Fibroblast of the aortic adventitia (primary cell): ENCODE measurements at places on chromosomes 6 and 20. TPM values are rescaled to one million over a fixed set of nuclear protein-coding genes. Genes with fewer than 3 reads are reported as not detected.

GRCh38 chr6:137903933-137904821 is 37.1 kb downstream of the TNFAIP3 start:
- peak; percentile 80 for DNase-seq

DNA sequence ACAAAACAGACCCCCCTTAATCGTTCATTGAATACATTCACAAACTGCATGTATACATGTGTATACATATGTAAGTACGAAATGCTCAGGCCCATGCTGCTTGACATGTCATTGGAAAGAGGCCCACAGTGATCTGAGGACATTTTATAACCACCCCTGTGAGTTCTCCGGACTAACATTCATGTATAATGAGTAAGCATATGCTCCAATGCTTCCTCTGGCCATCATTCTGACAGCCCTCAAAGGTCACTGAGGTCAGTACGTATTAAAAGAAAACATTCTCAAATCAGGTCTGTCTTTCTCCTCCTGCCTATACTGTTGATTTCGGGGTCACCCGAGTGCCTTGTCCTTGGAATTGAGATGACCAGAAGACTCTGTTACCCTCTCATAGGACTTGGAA is 54.9 kb downstream of the TENT5A start:
- DNase-seq: peak; percentile 41

FILIP1 gene
- total RNA-seq: 0.45 and 5.5 TPM in 2 replicates

- DNase-seq: peak; percentile 36
Measured at GRCh38 chr20:1505361-1505760, 14.1 kb upstream of the SIRPB2 start.

TRAPPC3L gene
- total RNA-seq: 0.45 TPM in 1 of 2 replicates, not detected in the other

DNA sequence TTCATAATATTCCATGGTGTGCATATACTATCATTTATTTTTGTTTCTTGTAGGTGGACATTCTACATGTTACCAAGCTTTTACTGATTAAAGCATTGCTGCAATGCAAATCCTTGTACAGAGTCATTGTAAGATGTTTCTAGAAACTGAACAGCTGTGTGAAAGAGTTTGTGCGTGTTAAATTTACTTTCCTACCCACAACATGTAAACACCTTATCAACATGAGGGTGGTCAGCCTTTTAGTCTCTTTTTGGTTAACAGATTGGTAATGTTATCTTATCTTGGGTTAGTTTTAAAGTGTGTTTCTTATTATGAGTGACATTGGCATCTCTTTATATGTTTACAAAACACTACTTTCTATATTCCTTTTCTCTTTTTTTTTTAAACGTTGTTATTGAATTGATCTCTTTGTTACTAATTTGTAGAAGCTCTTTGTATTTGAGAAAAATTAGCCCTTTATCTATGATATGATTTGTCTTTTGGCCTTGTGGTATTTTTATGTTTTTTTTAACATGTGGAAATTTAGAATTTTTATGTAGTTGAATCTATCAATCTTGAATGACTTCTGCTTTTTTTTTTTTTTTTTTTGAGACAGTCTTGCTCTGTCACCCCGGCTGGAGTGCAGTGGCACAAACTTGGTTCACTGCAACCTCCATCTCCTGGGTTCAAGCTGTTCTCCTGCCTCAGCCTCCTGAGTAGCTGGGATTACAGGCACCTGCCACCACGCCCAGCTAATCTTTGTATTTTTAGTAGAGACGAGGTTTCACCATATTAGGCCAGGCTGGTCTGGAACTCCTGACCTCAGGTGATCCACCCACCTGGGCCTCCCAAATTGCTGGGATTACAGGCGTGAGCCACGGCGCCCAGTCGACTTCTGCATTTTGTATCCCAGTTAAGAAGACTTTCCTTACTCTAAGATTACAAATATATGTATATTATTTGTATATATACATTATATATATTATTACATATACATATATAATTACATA is 112.1 kb downstream of the TCP11 start:
- DNase-seq: no peak

CRISP2 gene
- not detected in 2 replicates for total RNA-seq

GGTLC1 gene
- total RNA-seq: not detected in 2 replicates

DNA sequence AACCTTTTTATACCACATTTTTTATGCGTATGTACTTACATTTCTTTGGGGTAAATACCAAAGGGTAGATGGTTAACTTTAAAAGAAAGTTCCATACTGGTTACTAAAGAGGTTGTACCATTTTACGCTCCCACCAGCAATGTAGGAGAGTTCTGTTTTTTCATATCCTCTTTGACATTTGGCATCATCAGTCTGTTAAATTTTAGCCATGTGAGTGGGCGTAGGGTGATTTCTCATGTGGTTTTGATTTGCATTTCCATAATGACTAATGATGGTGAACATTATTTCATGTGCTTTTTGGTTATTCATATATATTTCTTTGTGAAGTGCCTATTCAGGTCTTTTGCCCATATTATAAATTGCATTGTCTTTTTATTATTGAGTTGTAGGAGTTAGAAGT is 194.2 kb downstream of the PRL start:
- DNase-seq: peak; percentile 4

ZBTB12 gene
- 3.3 and 3.8 TPM in 2 replicates for total RNA-seq

CEP250 gene
- 22.0 and 66.7 TPM in 2 replicates for total RNA-seq

RCAN2 gene
- total RNA-seq: 8.0 and 14.9 TPM in 2 replicates

DNA sequence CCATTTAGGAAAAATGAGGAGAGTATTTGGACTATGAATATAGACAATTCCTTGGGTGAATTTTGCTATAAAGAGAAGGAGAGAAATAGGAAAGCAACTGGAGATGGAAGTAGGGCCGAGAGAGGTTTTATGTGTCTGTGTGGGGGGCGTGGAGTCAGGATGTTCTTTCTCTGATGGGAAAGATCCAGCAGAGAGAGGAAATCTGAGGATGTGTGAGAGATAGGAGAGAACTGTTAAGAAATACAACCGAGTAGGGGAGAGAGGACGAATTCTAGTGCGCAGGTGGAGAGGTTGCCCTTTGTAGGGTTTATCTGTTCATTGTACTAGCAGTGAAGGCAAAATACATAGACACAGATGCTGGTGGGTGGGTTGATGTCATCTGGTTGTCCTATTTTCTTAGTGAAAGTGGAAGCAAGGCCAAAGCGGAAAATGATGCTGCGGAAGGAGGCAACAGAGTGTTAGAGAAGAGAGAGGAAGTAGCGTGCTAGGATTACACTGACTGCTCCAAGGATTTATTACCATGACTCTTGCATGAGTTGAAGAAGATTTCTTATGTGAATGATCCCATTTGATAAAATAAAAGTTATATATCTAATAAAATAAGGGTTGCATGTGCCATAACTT is 57.7 kb downstream of the CLVS2 start:
- DNase-seq: no peak

HDGFL1 gene
- total RNA-seq: not detected in 2 replicates

GRCh38 chr6:36867471-36868224 is 7.0 kb downstream of the PPIL1 start:
- no peak for DNase-seq

PSMG4 gene
- total RNA-seq: 11.9 and 15.4 TPM in 2 replicates

DNA sequence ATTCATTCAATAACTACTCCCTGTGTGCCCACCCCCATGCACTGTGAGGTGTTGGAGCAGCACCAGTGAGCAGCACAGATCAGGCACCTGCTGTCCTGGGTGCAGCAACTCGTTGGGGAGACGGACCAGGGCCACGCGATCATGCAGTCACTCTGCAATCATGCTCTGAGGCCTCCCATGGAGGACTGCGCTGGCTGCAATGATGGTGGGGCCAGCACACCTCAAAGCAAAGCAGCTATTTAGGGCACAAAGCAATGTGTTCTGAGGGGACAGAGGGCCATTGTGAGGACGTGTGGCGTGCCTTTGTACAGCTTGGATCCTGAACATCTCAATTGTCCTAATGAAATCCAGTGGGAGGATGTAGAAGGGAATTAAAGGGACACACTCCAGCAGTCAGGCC is 41.0 kb upstream of the MPC1 start:
- no peak for DNase-seq

GRCh38 chr6:107493158-107494057 is 3.5 kb downstream of the SOBP start:
- peak; percentile 61 for DNase-seq

- peak; percentile 49 for DNase-seq
Measured at GRCh38 chr6:149636124-149636523, 12.4 kb downstream of the KATNA1 start.

DNA sequence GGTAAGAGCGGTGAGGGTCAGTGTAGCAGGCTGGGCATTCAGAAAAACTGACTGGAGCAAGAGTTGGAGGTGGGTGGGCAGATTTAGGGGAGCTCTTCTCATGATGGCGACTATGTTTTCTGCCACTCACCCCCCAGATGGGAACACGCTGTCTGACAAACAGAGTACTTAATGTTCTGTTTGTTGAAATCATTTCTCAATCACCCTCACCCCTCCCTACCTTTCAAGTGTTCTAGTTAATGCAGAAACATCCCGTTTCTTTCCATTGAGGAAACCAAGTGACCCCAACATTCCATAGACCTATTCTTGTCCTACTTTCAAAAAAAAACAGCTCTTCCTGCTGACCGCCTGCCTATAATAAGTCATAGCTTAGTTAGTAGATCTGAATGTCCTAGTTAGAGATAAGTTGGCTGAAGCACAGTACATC is 132.5 kb upstream of the NEDD9 start:
- DNase-seq: no peak

DNA sequence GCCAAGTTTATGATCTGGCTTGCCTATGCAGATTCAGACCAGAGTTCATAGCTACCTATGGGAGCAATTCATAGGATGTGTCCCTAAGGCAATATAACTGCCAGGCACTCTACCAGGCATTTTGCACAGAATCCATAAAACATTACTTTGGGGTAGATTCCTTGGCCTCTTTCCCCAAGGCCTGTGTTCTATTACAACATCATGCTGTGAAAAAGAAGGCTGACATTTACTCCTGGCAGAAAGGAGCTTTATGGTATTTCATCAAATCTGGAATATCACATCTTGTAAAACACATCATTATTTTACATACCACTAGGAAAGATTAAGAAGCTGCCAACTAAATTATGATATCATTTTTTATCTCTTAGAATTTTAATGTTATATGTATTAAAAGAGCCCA is 287.0 kb upstream of the MARCKS start:
- peak; percentile 77 for DNase-seq

- no peak for DNase-seq
Measured at GRCh38 chr6:35213298-35213791, 411 bp upstream of the SCUBE3 start.

DNA sequence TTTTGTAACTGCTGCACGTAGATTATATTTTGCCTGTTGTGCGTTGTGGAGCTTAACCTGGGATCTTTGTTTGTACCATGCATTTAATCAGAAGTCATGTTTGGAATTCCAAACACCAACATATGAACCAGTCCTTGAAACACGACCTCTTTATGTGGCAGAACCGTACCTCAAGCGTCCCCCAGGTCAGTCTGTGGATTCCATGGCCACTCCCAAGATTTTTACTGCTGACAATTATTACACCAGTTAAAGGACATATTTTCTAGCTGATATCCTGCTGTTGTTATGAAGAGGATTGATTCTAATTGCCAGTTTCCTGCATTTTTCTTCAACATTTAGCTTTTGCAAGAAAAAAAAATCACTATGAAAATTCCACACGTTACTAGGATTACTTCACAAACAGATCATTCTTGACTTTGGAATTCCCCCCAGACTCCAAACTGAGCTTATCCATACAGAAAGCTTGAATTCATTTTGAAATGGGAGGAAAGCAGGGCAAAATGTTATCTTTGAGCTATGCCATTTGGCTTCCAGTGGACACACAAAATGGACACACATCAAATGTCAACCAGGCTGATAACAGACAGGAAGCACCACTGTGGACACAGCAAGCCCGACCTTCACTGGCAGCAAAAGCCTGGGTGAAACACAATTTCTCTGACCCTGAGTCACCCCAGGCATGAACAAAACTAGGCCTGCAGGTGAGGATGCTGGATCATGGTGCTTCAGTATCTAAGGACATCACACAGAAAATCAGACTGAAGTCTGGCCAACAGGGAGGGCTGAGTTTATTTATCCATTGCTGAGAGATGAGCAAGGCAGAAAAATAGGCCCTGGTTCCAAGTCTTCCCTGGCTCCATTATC is 542.9 kb upstream of the JAG1 start:
- DNase-seq: peak; percentile 91

GRCh38 chr20:37989601-37990295 is 43.5 kb downstream of the TTI1 start:
- no peak for DNase-seq

DNA sequence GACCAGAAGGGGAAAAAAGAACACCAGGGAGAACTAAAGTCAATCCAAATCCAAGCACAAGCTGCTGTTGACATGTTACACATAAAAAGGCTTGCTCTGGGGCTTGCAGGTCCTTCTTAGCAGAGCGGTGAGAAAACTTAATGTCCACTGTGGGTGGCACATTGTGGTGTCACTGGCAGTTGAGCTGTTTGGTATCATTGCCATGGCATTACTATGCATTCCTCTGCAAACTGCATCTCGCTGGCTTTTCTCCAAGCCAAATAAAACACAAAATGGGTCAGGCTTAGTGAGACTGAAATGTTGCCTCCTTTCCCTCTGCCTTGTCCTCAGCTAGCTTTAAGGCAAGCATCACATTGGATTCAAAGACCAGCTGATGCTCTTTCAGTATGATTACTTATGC is 40.9 kb downstream of the LY86 start:
- DNase-seq: no peak

DNA sequence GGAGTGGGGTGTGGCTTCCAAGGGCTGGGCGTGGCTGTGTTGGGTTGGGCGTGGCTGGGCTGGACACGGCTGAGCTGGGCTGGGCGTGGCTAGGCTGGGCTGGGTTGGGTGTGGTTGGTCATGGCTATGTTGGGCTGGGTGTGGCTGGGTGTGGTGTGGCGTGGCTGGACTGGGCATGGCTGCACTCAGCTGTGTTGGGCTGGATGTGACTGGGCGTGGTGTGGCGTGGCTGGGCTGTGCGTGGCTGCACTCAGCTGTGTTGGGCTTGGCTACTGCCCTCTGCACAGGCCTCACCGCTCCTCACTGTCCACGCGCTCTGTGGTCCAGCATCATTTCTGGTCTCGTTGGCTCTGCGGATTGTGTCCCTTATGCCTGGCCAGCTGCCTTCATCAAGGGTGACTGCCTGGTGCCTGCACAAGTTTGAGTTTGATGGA is 43.5 kb upstream of the SLCO4A1 start:
- no peak for DNase-seq

- DNase-seq: no peak
Measured at GRCh38 chr20:9241721-9242427, 173.0 kb downstream of the PLCB4 start.

GRCh38 chr20:39851459-39851858 is 837.6 kb downstream of the MAFB start:
- peak; percentile 65 for DNase-seq

PRSS16 gene
- total RNA-seq: not detected in 2 replicates

OOEP gene
- not detected in 2 replicates for total RNA-seq

TRIM31 gene
- not detected in 2 replicates for total RNA-seq

HDDC2 gene
- total RNA-seq: 32.1 and 71.5 TPM in 2 replicates

BPI gene
- 1.4 TPM in 1 of 2 replicates, not detected in the other for total RNA-seq
